NCI-H2081 (cell line): ENCODE measurements at places on chromosomes 11 and 22.

DNA sequence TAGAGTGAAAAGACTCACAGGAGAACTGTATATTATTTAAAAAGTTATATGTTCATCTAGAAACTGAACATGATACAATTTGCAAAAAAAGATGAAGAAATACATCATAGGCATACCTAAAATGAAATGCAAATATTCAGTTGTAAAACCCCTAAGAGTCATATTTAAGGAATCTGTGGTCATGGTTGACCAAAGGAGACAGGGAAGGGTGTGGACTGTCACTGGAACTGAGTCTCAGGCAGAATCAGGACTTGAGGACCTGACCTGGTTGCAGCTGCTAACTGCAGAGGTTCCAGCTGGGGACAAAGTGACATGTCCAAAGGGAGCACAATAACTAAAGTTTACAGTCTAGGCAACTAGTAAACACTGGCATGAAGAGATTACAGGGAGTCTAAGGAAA is 211.3 kb upstream of the RAG2 start:
- DNase-seq: no peak

DNA sequence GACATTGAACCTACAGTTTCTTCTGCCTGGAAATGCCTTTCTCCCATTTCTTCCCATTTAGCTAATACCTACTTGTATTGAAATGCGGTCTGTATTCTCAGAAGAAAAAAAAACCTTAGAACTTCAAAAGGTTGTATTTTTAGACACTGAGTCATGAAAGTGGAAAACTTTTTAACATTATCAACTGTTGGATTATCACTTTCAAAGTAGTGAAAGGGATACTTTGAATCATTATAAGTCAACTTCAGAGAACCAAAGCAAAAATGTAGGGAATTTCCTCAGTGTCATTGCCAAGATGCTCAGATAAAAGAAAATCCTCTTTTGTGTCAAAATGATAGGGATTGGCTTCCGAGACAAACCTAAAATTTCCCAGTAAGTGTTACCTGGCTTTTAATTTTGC is 6.6 kb downstream of the HOATZ start:
- no peak for DNase-seq

DNA sequence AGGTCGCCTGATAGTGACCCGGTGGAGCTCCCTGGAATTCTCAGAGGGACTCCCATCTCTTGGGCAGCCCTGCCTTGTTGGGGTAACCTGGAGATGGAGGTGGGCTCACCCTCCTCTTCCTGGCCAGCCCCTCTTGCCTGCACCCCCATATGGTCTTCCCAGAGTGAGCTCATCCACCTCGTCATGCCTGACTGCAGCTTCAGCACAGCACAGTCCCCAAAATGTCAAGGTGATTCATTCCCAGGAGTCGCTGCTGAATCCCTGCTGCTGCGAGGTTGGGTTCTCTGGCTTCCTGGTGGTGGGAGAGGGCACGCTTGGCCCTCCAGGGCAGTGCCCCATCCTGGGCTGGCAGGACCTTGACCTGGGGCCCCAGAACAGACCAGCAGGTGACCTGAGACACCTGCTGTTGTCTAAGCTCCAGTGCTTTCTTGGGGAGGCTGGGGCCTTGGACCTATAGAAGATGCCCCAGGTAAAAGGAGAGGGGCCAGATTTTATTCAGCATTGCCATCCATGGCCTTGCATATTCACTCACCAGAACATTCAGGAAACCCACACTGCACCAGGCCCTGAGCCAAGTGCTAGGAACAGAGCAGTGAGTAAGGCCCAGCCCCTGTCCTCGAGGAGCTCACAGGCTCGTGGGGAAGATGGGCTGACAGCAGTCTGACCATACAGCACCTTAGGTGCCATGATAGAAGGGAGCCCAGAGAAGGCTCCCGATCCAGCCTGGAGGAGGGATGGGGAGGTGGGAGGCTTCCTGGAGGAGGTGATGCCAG is 72.9 kb downstream of the CACNA1I start:
- no peak for DNase-seq

- DNase-seq: no peak
These were observed 199.5 kb downstream of the AASDHPPT start for GRCh38 chr11:106276859-106277436.

GRCh38 chr22:45320357-45320976 is 10.7 kb downstream of the FAM118A start:
- no peak for DNase-seq

GRCh38 chr22:20215742-20216141 is 52.4 kb downstream of the RTN4R start:
- DNase-seq: no peak

DNA sequence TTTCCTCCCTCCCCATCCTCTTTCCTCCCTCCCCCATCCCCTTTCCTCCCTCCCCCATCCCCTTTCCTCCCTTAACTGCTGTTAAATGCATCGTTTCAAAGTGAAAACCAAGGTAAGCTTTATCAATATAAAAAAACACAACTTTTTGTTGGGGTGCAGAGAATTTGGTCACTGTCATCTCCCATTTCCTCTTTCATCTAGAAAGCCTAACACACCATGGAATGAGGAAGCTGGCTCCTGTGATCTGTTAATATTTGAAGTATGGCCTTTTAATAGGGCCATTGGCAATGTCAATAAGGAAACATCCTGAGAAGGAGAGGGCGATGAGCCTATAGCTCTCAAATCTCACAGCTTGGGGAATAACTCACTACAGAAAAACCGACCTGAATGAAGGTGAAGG is 7.0 kb downstream of the EXPH5 start:
- DNase-seq: no peak

DNA sequence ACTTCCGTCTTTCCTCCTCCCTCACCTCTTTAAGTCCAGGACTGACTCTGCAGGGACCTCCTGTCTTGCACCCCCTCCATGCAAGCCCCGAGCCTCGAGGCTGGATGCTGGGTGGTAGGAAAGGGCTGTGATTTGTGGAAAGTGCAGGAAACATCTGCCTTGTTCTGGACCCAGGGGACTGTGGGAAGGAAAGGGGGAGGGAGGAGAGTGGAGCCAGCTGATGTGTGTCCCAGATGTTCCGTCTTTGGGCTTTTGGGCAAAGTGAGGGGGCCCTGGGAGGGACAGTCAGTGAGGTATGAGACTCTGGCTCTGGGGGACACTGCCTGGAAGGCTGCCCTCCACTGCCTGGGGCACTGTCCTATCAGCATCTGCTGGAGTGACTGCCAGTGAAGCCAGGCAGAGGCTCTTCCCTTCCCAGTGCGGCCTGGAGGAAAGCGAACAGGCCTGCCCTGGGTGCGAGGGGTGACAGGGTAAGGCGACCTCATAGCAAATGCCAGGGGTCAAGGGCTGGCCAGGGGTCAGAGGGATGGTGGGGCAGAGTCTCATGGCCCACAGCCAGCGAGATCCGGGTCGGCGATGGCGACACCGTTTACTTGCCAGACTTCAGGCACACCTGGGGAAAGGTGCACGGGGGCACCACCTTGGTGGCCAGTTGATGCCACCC is 1.7 kb downstream of the MRGPRD start:
- DNase-seq: no peak
